ENCODE measurements at places on chromosomes 6 and 20.
A peak's percentile ranks its signal among the peaks of the same experiment; 100 is the strongest.

- DNase-seq, result no peak
Measured at GRCh38 chr6:166435574-166435973, 52.8 kb upstream of the MPC1 start.

DNA sequence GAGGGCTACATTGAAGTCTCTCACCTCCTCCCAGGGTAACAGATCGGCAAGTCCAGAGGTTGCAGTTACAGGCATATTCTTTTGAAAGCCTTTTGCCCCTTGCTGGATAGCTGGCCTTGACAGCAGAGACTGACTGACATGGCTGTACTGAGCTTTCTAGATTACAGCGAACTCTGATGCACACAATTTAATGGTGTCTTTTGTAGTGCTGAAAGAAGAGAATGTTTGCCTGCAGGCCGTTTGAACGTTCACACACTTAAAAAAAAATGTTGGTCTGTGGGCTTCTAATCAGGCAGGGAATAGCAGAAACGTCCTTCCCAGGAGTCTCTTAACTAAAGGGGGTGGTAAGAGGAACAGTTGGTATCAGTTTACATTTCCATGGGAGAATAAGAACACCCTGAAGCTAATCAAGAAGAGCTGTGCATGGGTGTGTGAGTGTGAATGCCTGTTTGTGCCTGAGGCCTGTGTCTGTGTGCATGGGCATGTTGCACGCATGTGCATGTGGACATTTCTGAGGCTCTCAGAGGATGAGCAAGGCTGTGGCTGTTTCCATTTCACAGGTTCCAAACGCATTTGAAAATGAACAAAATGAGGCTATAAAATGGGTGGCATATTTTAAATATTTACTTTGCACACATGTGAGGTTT lies 213.9 kb upstream of the SSTR4 start:
- no peak for DNase-seq

- DNase-seq, result peak; percentile 93
Measured at GRCh38 chr6:71420693-71421328, 132.2 kb downstream of the OGFRL1 start.

DNA sequence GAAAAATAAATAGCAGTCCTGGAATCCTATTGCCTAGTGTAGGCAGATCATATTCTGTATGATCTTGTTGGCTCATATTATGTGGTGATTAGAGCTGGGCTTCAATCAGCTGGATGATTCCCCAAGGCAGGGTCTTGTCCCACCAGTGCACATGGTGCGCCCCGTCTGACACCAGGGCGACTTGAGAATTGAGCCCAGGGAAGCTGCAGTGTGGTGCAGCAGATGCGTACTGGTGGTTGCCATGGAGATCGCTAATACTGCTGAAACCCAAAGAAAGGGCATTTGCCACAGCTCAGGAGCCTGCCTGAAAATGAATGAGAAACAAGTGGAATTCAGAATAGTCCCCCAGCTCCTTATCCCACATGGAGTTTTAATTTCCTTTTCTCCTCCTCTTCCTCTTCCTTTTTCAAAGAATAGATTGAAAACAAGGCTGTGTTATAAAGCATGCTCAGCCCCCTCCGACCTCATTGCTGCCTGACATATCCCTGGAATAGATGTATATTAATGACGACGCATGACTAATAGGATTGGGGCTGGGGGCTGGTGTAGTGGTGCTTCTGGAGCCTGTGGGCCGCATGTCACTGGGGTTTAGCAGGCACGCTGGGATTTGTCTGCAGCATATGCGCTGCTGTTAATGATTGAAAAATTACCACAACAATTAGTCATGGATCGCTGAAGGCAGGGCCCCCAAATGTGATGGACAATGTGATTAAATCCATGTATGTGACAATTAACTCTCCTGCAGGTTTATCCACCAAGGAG lies 210.5 kb downstream of the FARS2 start:
- DNase-seq, result no peak

DNA sequence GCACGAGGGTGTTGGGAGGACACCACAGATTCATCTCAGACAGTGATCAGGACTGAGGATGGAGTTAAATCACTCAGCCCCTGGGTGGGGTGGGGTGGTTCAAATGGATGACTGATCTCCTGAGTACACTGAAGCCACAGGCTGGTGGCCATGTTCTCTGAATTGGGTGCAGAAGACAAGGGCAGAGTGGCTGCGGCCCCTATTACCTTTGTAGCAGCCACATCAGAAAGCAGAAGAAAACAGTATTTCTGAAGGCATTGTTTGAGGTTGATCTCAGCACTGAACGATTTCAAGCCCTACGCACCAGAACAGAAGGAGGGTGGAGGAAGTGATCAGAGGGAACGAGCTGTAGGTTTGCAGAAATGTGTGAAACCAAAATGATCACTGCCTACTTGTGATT lies 71.6 kb downstream of the SH3BGRL2 start:
- DNase-seq, result no peak

DNA sequence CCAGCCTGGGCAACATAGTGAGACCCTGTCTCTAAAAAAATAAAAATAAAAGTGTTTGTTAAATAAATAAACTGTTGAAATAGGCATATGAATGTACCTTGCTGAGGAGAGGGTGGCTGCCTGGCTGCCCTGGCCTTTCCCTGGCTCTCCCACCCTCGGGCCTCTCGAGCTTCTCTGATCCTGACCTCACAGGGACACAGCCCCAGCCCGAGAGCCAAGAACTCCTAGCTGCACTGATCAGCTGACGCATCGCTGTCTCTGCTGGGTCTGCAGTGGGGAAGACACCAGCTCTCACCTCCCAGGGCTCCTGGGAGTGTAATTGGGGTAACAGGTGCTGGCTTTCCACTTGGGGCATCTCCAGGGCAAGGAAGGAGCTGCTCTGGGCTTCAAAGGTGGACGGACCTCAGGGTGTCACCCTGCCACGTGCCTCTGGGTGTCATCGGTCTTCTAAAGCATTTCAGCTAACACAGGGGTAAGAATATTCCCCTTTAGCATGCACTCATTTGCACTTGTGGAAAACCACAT lies 6.9 kb downstream of the TCF15 start:
- DNase-seq, result no peak

DNA sequence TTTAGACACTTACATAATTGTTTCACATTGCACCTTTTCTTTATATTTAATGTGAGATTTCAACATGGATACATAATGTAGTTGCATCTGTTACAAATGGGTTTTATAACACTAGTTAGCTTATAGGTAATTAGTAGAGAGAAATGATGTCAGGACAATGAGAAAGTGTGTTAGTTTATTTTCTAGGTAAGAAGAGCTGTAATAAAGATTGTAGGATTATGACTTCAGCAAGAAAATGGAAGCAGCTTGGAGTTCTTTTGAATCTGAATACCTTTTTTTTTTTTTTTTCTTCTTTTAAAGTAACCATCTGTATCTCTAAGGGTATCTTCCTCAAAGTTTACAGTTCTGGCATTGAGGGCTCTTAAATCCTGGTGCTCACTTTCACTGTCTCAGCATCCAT lies 35.3 kb downstream of the CD2AP start:
- no peak for DNase-seq

- no peak for DNase-seq
Measured at GRCh38 chr6:5464099-5464885, 203.0 kb downstream of the FARS2 start.

DNA sequence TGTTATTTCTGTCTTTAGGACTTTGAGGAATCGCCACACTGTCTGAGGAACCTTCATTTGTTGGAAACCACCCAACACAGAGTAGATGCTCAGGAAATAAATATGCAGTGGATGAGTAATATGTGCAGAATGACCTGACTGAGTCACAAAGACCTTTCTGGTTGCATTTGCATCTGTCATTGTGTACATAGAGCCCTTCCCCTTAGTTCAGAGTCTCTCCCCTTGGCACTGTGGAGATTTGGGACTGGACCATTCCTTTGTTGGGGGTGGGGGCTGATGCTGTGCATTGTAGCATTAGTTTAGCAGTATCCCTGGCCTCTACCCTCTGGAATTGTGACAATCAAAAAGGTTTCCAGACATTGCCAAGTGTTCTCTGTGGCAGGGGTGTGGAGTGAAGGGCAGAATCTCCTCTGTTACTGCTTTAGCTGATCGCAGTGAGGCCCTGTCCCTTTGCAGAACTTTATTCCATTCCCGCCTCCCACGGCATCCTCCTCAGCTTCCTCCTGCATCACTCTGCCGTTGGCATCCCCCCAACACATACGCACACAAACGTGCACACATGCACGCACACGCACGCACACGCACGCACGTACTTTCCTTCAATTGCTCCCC lies 64.5 kb downstream of the EYA2 start:
- peak; percentile 96 for DNase-seq

DNA sequence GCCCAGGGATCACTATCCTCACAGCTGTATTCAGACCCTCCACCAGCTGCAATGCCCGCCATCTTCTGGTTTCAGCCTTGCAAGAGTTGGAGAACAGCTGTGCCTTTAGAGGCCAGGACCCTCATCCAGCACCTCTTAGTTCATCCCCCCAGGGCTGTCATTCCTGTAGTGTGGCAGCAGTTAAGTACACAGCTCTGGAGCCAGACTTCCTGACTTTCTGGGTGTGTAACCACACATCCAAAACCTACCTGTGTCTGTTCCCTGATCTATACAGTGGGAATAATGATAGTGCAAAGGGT lies 452 bp upstream of the TREM2 start:
- no peak for DNase-seq

DNA sequence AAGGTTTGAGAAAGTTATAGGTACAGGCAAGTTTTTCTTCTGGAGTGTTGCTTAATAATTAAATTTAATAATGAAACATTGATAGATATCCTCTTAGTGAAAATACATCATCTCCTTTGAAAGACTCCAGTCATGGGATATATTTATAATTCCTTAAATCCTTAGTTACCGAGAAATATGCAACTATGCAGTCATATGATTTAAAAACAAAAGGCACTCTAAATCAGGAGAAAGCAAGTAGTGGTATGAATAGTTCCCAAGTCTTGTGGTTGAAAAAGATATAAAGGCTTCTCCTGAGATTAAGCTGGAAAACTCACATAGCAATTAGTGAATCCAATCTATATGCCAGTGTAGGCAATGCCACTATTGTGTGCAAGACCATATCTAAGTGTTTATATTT lies 475.4 kb downstream of the EYS start:
- no peak for DNase-seq

DNA sequence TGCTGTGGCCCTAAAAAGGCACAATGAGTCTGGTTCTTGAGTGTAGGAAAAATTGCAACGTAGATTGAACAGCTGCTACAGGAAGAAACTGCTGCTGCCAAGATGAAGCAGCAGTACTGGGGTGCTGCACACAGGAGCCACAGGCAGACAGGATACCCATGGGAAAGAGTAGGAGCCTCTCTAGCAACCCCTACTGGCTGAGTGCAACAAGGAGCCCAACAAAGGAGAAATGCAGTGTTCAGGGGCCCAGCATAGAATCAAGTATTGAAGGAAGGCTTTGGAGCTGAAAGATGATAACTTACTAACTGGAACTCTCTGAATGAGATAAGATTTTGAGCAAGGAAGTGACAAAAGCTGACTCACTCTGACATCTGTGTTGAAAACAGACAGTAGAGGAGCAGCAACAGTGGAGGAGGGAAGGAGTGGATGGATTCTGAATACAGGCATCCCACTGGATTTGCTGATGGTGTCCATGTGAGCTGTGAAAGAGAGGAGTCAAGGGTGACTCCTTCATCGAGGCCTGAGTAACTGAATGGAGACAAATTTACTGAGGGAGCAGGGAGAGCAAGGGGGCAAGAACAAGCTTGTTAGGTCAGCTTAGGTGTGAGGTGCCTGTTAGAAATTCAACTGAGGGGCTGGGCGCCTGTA lies 534.7 kb upstream of the JARID2 start:
- DNase-seq, result peak; percentile 86

DNA sequence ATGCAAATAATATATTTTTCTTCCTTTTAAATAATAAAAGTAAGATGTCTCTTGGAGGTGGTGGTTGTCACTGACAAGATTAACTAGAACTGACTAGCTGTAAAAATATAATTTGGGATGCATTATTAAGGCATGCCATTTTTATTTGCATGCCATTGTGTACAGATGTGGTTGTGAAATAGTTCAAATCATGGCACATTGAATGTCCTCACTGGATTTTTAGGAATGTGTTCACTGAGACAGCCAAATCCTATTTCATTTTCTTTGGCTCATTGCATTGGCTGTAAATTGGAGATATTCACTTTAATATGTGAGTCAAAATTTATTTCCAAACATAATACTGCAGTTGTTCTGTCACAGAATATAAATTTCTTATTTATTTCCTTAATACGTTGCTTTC lies 62.3 kb downstream of the ESR1 start:
- no peak for DNase-seq

DNA sequence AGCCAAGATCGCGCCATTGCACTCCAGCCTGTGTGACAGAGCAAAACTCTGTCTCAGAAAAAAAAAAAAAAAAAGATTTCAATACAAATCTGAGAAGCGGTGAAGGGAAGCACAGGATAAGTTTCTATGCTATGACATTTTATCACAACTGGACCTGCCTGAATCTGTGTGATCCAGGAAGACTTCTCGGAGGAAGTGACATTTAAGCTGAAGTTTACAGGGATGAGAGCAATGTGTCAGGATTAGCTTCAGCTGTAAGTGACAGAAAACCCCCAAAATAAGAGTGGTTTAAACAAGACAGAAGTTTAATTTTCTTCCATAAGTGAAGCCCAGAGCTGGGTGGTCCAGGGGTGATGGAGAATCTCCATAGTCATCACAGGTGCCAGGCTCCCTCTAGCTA lies 33.4 kb upstream of the MRPS18A start:
- DNase-seq, result no peak

GRCh38 chr6:140677781-140678528 lies 1303.5 kb upstream of the CITED2 start:
- no peak for DNase-seq

GRCh38 chr6:36926708-36927513 lies 27.6 kb upstream of the PI16 start:
- DNase-seq, result no peak

- DNase-seq, result no peak
Measured at GRCh38 chr20:11389186-11389585, 528.5 kb upstream of the BTBD3 start.

- no peak for DNase-seq
Measured at GRCh38 chr20:58471193-58472164, 43.7 kb downstream of the APCDD1L start.

DNA sequence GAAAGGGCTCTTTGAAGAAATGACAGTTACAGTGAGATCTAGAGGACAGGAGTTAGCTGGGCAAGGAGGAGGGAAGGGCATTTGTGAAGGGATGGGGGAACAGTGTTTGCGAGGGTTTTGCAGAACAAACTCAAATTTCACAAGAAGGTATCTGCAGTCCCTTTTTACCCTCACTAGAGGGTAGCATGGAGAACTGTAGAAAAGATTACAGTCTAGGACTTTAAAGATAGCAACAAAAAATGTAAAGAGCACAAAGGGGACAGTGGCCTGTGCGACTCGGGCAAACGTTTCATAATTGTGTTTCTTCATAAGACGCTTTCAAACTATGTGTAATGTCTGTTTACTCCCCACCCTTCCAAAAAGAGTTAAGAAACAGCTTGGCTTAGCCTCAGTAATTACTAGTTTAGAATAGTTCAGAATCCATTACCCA lies 21.2 kb upstream of the ASXL1 start:
- no peak for DNase-seq

GRCh38 chr6:127833336-127833735 lies 67.5 kb downstream of the THEMIS start:
- no peak for DNase-seq

GRCh38 chr20:58498470-58499068 lies 16.6 kb downstream of the APCDD1L start:
- no peak for DNase-seq

Data from HFFc6 (cell line).